ENCODE measurements at places on chromosomes 5 and 9.
A peak's percentile ranks its signal among the peaks of the same experiment; 100 is the strongest.

DNA sequence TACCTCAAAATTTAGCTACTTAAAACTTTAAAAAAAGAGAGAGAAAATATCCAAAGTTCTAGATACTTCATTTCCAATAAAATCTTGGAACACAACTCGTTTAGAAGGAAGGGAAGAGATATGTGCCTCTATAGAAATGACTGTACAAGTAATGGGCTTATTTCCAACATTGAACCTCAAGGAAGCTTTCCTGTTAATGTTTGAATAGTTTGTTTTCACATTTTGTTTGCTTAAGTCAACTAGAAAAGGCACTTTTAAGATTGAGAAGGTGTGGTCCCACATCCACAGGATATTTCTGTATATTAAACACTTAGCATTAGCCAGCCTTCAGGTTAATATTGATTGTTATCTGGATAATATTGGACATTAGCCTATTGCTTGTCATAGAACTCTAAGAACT, 384.7 kb downstream of the PTPRD start:
- no peak for DNase-seq

DNA sequence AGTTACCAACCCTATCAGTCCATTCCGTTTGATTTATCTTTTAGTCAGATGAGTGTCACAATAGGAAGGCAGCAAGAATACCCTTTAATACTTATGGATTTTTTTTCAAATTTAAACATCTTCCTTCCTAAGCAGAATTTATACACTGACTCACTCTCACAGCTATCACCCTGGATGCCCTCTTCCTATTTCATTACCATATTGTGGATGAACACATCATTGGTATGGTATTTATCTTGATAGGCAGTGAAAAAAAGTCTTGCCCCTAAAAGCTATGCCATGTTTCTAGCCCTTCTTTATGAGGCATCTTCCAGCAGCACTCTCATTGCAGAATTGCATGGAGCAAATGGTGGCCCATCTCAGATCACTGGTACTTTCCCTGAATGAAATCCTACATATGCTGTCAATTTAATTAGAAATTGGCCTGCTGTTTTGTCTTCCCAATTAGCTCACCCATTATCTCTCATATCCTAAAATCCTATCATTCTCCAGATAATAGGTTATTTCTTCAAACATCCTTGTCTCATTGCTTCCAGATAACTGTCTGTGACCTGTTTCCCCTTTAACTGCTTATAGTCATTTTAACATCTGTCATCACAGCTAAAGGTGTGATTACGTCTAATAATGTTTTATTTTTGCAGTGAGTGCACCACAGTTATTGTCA, 433.5 kb upstream of the POU5F2 start:
- no peak for DNase-seq

DNA sequence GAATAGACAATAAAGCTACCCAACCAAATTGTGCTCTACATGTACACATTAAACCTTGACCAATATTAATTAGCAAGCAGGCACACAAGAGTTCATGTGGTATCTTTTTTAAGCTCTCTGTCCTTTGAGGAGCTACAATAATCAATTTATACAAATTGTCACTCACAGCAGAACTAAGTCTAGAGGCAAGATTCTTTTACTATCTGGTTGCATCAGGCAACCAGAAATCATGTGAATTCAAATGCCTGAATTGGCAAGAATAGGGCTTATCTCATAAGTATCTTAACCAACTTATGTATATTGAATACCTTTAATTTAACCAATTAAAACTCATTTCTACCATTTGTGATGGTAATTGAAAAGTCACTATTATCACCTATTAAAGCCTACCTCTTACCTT, 145.5 kb upstream of the HAPLN1 start:
- DNase-seq = no peak

- no peak for DNase-seq
Measured at GRCh38 chr5:1220831-1221230, 4.3 kb upstream of the SLC6A18 start.

- peak; percentile 33 for DNase-seq
Measured at GRCh38 chr9:134641173-134641989, at the start of gene COL5A1. COL5A1 (plus strand) TSS chr9:134641803; CDS start chr9:134642188, 385 bp downstream.

DNA sequence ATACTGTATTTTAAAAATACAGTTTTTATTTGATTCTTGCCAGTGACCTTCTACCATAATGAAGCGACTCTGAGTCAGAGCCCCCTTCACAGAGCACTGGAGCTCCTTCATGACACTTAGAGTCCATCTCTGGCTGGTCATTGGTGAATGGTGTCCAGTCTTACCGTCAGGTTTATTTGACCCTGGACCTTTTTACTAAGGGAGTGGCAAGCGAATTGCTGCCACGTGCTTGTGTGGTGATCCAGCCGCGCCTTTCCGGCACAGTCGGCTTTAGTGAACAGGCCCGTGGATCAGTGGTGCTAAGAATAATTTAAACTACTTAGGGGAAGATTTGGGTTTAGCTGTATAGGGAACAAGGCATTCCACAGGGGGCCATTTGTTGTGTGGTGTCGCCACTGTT, 48.5 kb downstream of the PRRC2B start:
- DNase-seq = no peak

- no peak for DNase-seq
Measured at GRCh38 chr9:7869340-7869739, 69.8 kb upstream of the DMAC1 start.

DNA sequence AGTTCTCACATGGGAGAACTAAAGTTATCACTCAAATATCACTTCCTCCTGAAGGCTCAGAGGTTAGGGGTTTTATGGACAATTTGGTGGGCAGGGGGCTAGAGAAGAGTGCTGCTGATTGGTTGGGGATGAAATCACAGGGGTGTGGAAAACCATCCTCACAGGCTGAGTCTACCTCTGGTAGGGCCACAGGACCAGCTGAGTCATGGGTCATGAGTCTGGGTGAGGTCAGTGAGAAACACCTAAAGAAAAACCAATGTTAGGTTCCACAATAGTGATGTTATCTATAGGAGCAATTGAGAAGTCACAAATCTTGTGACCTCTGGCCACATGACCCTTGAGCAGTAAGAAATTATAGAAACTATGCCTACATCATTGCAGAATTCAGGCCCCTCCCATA, 203.3 kb upstream of the TARS1 start:
- DNase-seq = no peak

DNA sequence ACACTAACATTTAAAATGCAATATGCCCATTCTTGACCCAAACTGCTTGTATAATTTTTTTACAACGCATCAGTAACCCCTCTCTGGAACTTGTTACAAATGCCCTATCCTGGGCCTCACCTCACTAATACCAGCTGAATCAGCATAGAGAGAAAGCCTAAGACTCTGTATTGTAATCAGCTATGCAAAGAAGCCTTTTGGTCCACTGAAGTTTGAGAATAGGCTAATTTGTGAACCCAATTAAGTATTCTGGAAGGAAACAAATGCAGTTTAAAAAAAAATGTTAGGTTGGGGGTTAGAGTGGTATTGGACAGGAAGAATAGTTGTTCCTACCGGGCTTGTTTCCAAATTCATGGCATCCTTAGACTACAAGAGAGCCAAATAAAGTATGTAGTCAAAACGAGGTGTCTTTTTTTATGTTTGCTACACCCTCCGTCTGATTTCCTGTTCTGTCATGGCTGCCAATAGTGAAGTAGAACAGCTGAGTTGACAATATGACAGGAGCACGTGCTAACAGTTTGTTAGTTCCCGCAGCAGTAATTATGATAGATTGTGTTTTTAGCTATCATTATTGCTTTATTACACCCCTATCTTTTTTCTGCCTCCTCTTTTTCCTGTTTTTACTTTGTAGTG, 1048.7 kb upstream of the NUDT12 start:
- DNase-seq = no peak

DNA sequence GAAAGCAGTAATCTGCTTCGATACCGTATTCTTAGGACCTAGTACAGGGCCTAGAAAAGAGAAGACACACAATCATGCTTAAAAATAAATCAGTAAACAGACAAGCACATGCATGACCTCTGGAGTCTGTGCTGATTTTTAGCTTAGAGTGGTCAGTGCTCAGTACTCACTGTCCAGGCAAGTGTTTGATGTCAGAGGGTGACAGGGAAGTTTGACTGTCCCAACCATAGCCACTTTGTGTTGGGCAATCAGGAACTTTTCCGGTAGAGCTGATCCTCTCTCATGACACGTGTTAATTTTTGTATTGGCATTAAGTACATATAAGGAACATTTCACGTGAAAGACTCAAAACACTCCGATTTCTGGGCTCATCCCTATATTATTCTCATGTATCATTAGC, 464.7 kb upstream of the KLF4 start:
- no peak for DNase-seq

GRCh38 chr5:132263548-132264261, 6.2 kb downstream of the PDLIM4 start:
- no peak for DNase-seq

GRCh38 chr9:131736431-131736830, 3.4 kb downstream of the RAPGEF1 start:
- DNase-seq = no peak

Measured in activated T-cell treated with anti-CD3 and anti-CD28 coated beads for 1 hour (primary cell).